Airway epithelial cell (primary cell): ENCODE measurements at places on chromosomes 11 and 22. TPM values are rescaled to one million over a fixed set of nuclear protein-coding genes. Genes with fewer than 3 reads are reported as not detected.

Gene CDON
- total RNA-seq = 1.6 and 3.8 TPM in 2 replicates

Gene FGF3
- not detected in 2 replicates for total RNA-seq

Gene GP1BB
- total RNA-seq = 15.0 and 20.3 TPM in 2 replicates

Gene ZNF70
- 1.4 and 1.6 TPM in 2 replicates for total RNA-seq

Gene EHBP1L1
- total RNA-seq = 40.9 and 63.1 TPM in 2 replicates

Gene RTN4RL2
- 0.14 TPM in 1 of 2 replicates, not detected in the other for total RNA-seq

Gene SNX32
- total RNA-seq = 0.14 and 0.56 TPM in 2 replicates

Gene PUS3
- 10.4 and 11.8 TPM in 2 replicates for total RNA-seq

Gene CTNND1
- 151 and 171 TPM in 2 replicates for total RNA-seq

Gene KIF18A
- 4.6 and 8.2 TPM in 2 replicates for total RNA-seq

Gene MYO7A
- 0.07 TPM in 1 of 2 replicates, not detected in the other for total RNA-seq

Gene BARX2
- 25.7 and 30.1 TPM in 2 replicates for total RNA-seq

Gene NCR3LG1
- total RNA-seq = 1.4 and 2.2 TPM in 2 replicates

Gene BAIAP2L2
- 0.35 and 0.51 TPM in 2 replicates for total RNA-seq

Gene TEX54
- not detected in 2 replicates for total RNA-seq

Gene OR5AS1
- total RNA-seq = not detected in 2 replicates
